ENCODE measurements at places on chromosomes 1 and 21.
A peak's percentile ranks its signal among the peaks of the same experiment; 100 is the strongest.

GRCh38 chr1:168947041-168947440 lies 159.4 kb upstream of the ATP1B1 start:
- no peak for DNase-seq
- no peak overlapping the region for H3K4me3 ChIP-seq
- H3K27me3 ChIP-seq, result peaks cover 22% of the 10 kb centered on the region
- no peak overlapping the region for H3K27ac ChIP-seq
- no peaks in the 10 kb centered on the region for H3K4me1 ChIP-seq
- no peaks in the 10 kb centered on the region for H3K36me3 ChIP-seq

- no peak overlapping the region for H3K4me3 ChIP-seq
- no peaks in the 10 kb centered on the region for H3K27me3 ChIP-seq
- DNase-seq, result no peak
- H3K36me3 ChIP-seq, result no peaks in the 10 kb centered on the region
- H3K27ac ChIP-seq, result no peak overlapping the region
These were observed 455.5 kb downstream of the TTLL7 start for GRCh38 chr1:83543222-83543973.

GRCh38 chr1:206023695-206024094 lies at the start of gene CTSE:
CTSE (minus strand) TSS chr1:206023895; CDS start chr1:206023791, 104 bp downstream.
- no peak within 1 kb of the TSS for H3K27ac ChIP-seq
- H3K27me3 ChIP-seq, result peaks cover 36% of the 10 kb centered on the region
- no peak within 1 kb of the TSS for H3K4me3 ChIP-seq
- no peaks in the 10 kb centered on the region for H3K4me1 ChIP-seq

DNA sequence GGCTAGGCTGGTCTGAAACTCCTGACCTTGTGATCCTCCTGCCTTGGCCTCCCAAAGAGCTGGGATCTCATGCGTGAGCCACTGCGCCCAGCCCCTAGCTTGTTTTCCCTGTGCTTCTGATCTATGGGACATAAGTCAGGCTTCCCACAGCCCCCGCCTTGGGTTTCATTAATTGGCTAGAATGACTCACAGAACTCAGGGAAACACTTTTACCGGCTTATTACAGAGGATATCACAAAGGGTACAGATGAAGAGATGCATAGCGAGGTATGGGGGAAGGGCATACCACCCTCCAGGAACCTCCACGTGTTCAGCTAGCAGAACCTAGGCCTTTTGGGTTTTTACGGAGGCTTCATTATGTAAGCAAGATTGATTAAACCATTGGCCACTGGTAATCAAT lies 1.5 kb upstream of the MAP1LC3C start:
- peaks cover 5% of the 10 kb centered on the region for H3K4me1 ChIP-seq
- peaks cover 3% of the 10 kb centered on the region for H3K36me3 ChIP-seq
- no peak overlapping the region for H3K27ac ChIP-seq
- H3K27me3 ChIP-seq, result peaks cover 6% of the 10 kb centered on the region

- DNase-seq, result no peak
- peaks cover 4% of the 10 kb centered on the region for H3K36me3 ChIP-seq
- H3K27ac ChIP-seq, result no peak overlapping the region
- H3K4me3 ChIP-seq, result no peak overlapping the region
These were observed 352.4 kb downstream of the LTN1 start for GRCh38 chr21:28640326-28640725.

GRCh38 chr21:16676391-16676790 lies 836.5 kb upstream of the CXADR start:
- H3K36me3 ChIP-seq, result peaks cover 3% of the 10 kb centered on the region
- no peaks in the 10 kb centered on the region for H3K4me1 ChIP-seq
- H3K27me3 ChIP-seq, result no peaks in the 10 kb centered on the region
- no peak overlapping the region for H3K27ac ChIP-seq
- DNase-seq, result no peak
- no peak overlapping the region for H3K4me3 ChIP-seq

DNA sequence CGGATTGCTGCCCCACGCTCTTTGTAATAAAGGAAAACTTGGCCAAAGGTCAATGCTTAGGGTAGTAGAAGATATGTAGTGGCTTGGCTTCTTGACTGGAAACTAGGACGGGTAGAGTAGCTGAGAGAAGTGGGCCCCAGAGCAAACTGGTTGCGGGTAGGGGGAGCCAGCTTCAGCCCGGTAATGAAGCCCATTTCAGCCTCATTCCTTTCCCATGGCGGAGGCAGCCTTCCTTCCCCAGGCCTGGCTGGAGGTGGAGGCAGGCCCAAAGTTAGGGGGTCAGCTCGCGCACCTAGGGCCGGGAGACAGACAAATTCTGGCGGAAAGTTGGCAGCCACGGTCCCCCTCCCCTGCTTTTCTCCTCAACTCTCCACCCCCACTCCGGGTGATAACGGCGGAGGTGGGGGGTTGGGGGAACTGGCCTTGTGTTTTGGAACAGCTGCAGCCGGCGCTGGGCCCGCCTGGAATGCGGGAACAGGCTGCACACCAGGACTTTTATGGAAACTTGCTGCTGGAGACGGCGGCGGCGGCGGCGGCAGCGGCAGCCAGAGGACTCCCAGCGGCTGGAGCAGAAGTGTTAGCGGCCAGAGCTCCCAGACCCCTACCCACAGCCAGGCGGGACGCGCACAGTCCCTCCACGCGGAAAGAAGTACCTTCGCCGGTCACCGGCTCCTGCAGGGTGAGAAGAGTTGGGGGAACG lies at the start of gene NEXN:
TSS of gene NEXN (plus strand) at position 544 of the 700 bp plus-strand sequence. CDS start 27,483 bp downstream, outside the sequence.
- H3K4me1 ChIP-seq, result peaks cover 11% of the 10 kb centered on the region
- no peak for DNase-seq
- no peak within 1 kb of the TSS for H3K27ac ChIP-seq
- peaks cover 24% of the 10 kb centered on the region for H3K27me3 ChIP-seq
- H3K4me3 ChIP-seq, result peak within 1 kb of the TSS; percentile 77

DNA sequence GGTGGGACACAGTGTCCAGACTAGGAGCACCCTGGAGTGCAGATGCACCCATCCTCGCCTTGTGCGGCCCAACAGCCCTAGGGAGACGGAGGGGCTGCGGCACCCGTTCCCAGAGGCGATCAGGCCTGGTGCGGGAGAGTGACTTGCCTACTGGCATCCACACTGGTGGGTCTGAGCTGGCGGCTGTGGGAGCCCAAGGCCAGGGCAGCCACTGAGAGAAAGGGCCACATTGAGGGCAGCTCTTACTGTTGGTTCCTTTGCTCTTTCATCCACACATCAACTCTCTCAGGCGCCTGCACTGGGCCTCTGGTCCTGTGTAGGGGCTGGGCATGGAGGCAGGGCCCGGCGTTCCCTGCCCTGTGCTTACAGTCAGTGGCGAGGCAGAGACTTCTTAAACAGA lies 8.6 kb downstream of the PODN start:
- H3K36me3 ChIP-seq, result no peaks in the 10 kb centered on the region
- H3K4me3 ChIP-seq, result no peak overlapping the region
- H3K4me1 ChIP-seq, result no peaks in the 10 kb centered on the region

DNA sequence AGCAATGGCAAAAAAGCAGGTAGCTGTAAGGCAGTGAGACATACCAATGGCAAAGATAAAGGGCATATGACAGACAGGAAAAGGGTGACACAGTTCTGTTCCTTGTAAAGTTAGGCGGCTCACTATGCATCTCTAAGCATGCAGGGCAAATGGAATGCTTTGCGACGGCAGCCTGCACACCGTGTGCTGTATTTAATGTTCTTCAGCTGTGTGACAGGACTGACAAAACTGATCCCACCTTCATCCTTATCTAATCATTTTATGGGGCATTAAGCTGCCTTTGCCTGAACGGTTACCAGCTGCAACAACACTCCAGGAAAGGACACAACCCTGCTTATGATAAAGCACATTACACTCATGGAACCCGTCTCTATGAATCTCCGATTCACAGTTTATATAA lies 80.5 kb upstream of the VAV3 start:
- peaks cover 8% of the 10 kb centered on the region for H3K27me3 ChIP-seq
- DNase-seq, result no peak
- no peak overlapping the region for H3K27ac ChIP-seq

- DNase-seq, result no peak
- peaks cover 40% of the 10 kb centered on the region for H3K27me3 ChIP-seq
- no peaks in the 10 kb centered on the region for H3K36me3 ChIP-seq
These were observed 481.7 kb downstream of the MATN1 start for GRCh38 chr1:30241681-30242080.

DNA sequence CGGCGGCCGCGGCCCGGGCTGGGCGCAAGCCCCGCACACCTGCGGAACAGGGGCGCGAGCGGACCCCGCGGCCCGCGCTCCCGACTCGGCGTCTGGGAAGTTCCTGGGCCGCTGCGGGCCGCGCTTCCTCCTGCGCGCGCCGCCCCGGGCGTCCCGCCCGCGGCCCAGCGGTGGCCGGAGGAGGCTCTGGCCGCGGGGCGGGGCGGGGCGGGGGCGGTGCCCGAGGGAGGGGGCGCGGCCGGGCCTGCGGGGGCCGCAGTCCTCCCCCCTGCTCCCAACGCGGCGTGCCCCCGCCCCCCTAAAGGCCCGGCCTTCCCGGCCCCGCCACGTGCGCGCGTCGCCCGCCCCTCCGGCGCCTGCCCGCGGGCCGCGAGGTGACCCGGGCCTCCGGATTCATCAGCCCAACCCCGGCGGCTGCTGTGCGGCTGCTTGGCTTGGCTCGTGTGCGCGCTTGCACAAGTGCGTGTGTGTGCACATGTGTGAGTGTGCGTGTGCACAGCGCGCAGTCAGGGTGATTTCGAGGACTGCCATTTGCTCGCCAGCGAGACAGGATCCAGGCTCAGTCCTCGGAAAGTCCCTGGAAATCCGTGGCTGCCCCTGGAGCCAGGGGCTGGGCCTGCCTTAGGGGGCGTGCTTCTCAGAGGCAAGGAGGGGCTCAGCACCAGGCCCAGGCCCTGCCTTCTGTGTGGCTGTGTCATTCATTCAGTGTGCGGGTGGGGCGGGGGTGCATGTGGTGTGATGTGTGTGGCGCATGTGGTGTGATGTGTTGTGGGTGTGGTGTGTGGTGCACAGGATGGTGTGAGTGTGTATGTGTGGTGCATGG lies at the start of gene C2CD2:
TSS of gene C2CD2 (minus strand) at position 188 of the 823 bp plus-strand sequence. CDS start 370 bp downstream, outside the sequence.
- H3K27ac ChIP-seq, result no peak within 1 kb of the TSS
- peaks cover 44% of the 10 kb centered on the region for H3K27me3 ChIP-seq
- DNase-seq, result no peak
- H3K36me3 ChIP-seq, result no peaks in the 10 kb centered on the region
- peak within 1 kb of the TSS; percentile 50 for H3K4me3 ChIP-seq

DNA sequence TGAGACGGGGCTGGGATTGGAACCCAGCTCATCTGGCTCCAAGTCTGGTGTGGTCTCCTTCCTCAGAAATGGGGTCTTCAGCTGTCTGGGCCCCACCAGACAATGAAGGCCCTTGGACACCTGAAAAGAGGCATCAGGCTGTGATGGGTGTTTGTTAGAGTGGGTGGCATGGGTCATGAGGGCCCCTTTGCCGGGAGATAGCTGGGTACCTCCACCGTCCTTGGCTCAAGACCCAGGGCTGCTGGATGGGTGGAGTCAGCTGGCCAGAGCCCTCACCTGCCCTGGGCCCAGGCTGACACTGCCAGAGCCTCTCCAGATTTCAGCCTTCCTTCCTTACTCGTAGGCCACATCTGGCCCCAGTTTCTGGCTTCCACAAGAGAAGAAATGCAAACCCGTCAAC lies 13.4 kb upstream of the TTC22 start:
- no peak for DNase-seq
- H3K27me3 ChIP-seq, result no peaks in the 10 kb centered on the region
- H3K27ac ChIP-seq, result peak overlapping the region; percentile 23
- H3K4me1 ChIP-seq, result peaks cover 24% of the 10 kb centered on the region
- H3K4me3 ChIP-seq, result no peak overlapping the region

GRCh38 chr1:162069334-162070093 lies at the start of gene NOS1AP:
NOS1AP (plus strand) TSS chr1:162069691; CDS start chr1:162070178, 487 bp downstream.
- H3K27me3 ChIP-seq, result peaks cover 66% of the 10 kb centered on the region
- no peak within 1 kb of the TSS for H3K27ac ChIP-seq
- DNase-seq, result peak; percentile 55
- peak within 1 kb of the TSS; percentile 78 for H3K4me3 ChIP-seq

- no peak for DNase-seq
- peaks cover 2% of the 10 kb centered on the region for H3K4me1 ChIP-seq
- H3K27me3 ChIP-seq, result peaks cover 55% of the 10 kb centered on the region
- no peak overlapping the region for H3K27ac ChIP-seq
These were observed 412.2 kb downstream of the MATN1 start for GRCh38 chr1:30310966-30311742.

GRCh38 chr1:71657891-71658679 lies 577.2 kb upstream of the ZRANB2 start:
- H3K4me1 ChIP-seq, result no peaks in the 10 kb centered on the region
- no peak overlapping the region for H3K4me3 ChIP-seq
- DNase-seq, result no peak
- H3K27ac ChIP-seq, result no peak overlapping the region
- H3K27me3 ChIP-seq, result no peaks in the 10 kb centered on the region

- peaks cover 5% of the 10 kb centered on the region for H3K27me3 ChIP-seq
- H3K4me1 ChIP-seq, result no peaks in the 10 kb centered on the region
- H3K4me3 ChIP-seq, result no peak overlapping the region
- H3K36me3 ChIP-seq, result no peaks in the 10 kb centered on the region
- DNase-seq, result no peak
- H3K27ac ChIP-seq, result no peak overlapping the region
These were observed 36.9 kb upstream of the GPR37L1 start for GRCh38 chr1:202085682-202086373.

- no peak for DNase-seq
- H3K36me3 ChIP-seq, result no peaks in the 10 kb centered on the region
- H3K27ac ChIP-seq, result no peak overlapping the region
- no peaks in the 10 kb centered on the region for H3K4me1 ChIP-seq
These were observed 237.0 kb downstream of the MRPL39 start for GRCh38 chr21:25370311-25370744.

GRCh38 chr1:115952547-115952946 lies 23.8 kb upstream of the SLC22A15 start:
- H3K4me3 ChIP-seq, result no peak overlapping the region
- peaks cover 4% of the 10 kb centered on the region for H3K36me3 ChIP-seq
- H3K27ac ChIP-seq, result no peak overlapping the region
- no peak for DNase-seq

GRCh38 chr1:68028566-68028965 lies 21.9 kb downstream of the DIRAS3 start:
- no peaks in the 10 kb centered on the region for H3K27me3 ChIP-seq
- H3K27ac ChIP-seq, result no peak overlapping the region
- no peaks in the 10 kb centered on the region for H3K4me1 ChIP-seq
- H3K36me3 ChIP-seq, result no peaks in the 10 kb centered on the region
- no peak for DNase-seq
- no peak overlapping the region for H3K4me3 ChIP-seq

All from effector memory CD8-positive, alpha-beta T cell (primary cell).